NCI-H774 (cell line): ENCODE measurements at places on chromosomes 13 and 19.

- DNase-seq: no peak
These were observed 316.2 kb upstream of the HTR2A start for GRCh38 chr13:47213047-47213446.

DNA sequence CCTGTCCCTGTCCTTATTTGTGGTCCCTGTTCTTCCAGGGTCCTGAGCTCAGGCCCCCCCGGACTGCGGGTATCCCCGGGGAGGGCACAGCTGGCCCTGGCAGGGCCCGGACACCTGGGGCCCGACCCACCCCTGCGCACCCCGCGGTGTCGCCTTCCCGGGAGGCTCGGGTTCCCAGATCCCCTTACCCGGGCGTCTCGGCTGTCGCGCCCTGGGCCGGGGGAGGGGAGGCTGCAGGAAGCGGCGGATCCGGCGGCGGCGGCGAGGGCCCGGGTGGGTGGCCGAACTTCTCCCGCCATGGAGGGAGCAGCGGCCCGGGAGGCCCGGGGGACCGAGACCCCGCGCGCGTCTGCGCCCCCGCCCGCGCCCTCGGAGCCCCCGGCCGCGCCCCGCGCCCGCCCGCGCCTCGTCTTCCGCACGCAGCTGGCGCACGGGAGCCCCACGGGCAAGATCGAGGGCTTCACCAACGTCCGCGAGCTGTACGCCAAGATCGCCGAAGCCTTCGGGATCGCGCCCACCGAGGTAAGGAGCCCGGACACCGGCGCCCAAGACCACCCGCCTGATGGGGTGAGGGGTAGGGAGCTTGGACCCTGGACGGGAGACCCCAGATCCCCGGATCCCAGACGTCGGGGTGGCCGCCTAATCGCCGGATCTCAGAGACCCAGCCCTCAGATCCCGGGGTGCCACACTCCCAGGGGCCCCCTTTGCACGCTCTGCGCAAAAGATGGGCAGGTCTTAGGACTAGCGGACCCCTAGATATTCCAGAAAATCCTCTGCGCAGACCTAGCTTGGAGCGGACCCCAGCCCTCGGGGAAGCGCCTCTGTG lies at the start of gene GIPC3:
GIPC3 (plus strand) TSS at position 178 of the 826 bp plus-strand sequence; CDS start at position 298, 120 bp downstream.
- DNase-seq: no peak

DNA sequence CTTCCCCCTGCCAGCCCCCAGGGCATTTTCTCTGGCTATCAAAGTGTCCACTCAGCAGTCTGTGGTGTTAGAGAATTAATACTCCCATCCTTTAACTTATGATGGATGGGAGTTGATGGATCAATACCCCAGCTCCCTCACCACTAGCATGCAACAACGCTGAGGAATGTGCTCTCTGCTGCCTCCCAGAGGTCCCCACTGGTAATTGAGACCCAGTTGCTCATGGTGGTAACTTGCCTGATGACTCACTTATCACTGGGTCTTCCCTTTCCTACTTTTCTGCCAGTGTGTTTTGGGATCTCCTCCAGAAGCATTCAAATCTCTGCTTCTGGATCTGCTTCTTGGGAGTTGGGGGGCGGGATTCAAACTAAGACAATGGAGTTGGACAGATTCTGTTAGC lies 20.3 kb upstream of the CACNA1A start:
- no peak for DNase-seq

DNA sequence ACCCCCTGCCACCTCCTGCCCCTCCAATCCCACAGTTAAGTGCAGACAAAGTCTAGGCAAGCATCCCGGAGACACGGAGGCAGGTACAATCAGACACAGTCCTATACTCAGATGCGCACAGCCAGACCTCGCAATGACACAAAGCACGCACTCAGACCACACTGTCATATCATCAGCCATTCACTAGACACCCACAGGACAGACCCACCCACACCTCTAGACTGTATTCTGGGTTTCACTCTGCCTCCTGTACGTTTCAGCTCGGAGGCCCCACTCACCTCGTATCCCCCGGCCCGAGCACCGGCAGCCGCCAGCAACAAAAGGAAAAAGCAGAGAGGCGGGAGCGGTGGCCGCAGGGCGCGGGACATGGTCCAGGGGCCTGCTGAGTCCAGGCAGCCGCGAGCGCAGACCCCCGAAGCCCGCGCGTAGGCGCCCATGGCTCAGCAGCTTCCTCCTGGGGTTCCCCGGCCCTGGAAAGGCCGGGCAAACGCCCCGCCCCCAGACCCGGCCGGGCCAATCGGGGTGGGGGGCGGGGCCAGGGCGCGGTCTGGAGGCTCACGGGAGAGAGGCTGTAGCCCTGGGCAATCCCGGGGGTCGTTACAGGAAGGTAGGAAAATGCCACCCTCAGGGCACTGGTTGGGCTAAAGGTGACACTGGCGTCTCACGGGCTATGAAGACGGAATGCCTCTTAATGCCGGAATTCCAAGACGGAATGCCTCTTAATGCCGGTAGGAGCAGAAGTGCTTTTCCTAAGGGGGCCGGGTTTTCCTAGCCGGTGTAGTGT lies at the start of the genes MAN2B1 and WDR83:
MAN2B1 (minus strand) TSS at position 478 of the 784 bp plus-strand sequence; CDS start at position 437, 41 bp downstream.
WDR83 (plus strand) TSS at position 543 of the 784 bp plus-strand sequence. CDS start 2,984 bp downstream, outside the sequence.
- peak; percentile 68 for DNase-seq

- DNase-seq: no peak
These were observed 14.4 kb upstream of the CYP2B6 start for GRCh38 chr19:40976724-40977123.

GRCh38 chr13:108963276-108963810 lies 333.9 kb downstream of the MYO16 start:
- no peak for DNase-seq

GRCh38 chr19:52094526-52095130 lies 937 bp downstream of the ZNF841 start:
- DNase-seq: no peak

DNA sequence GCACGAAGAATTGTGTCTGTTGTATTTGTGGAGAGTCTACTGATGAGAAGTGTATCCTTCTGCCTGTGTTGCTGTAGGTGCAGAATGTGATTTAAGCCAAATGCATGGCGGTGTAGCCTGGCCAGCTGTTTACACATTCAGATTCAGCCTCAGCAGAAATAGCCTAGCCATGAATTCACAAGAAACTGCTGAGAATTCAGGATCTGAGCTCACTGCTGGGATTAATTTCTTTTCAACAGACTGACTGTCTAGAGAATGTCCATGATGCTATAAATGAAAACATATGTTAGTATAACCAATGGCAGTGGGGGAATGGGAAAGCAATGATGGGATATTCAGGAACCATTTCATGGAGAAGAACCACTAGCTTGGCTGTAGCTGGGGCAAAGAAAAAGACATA lies 77.4 kb upstream of the RNF113B start:
- no peak for DNase-seq

- DNase-seq: no peak
These were observed 3.4 kb upstream of the POMP start for GRCh38 chr13:28655561-28655960.

DNA sequence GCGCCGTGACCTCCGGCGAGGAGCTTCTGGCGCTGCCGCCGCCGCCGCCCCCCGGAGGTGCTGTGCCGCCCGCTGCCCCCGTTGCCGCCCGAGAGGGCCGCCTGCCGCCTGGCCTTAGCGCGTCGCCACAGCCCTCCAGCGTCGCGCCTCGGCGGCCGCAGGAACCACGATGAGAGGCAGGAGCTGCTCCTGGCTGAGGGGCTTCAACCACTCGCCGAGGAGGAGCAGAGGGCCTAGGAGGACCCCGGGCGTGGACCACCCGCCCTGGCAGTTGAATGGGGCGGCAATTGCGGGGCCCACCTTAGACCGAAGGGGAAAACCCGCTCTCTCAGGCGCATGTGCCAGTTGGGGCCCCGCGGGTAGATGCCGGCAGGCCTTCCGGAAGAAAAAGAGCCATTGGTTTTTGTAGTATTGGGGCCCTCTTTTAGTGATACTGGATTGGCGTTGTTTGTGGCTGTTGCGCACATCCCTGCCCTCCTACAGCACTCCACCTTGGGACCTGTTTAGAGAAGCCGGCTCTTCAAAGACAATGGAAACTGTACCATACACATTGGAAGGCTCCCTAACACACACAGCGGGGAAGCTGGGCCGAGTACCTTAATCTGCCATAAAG lies 4.8 kb downstream of the PDX1 start:
- DNase-seq: no peak
